ENCODE measurements at places on chromosomes 3 and 15.

GRCh38 chr3:70061096-70061495, 61.6 kb downstream of the SAMMSON start:
- DNase-seq: no peak

DNA sequence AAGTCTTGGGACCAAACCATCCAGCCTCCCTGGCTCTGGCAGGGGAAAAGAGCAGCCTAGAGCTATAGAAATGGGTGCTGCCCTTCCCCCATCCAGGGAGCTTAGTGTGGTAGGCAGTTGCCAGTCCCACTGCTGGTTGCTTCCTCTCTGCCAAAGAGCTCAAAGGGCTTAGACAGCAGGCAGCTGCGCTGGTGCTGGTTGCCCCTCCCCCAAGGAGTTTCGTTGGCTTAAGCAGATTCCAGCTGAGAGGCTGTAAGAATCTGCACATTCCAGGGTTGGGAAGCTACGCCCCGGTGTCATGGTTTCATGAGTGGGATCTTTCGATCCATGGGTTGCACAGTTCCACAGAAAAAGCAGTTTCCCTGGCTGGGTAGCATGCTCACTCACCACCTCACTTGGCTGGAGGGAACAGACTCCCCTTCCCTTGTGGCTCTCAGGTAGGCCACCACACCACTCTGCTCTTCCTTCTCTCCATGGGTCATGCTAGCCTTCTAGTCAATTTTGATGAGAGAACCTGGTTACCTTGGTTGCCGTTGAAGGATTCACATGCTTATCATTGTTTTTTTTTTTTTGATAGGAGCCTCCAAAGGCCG, 195.1 kb downstream of the EPHA6 start:
- peak; percentile 17 for DNase-seq

GRCh38 chr3:877001-877400, 215.8 kb upstream of the CNTN6 start:
- no peak for DNase-seq

GRCh38 chr3:134645515-134645914, 5.3 kb downstream of the KY start:
- DNase-seq: no peak

DNA sequence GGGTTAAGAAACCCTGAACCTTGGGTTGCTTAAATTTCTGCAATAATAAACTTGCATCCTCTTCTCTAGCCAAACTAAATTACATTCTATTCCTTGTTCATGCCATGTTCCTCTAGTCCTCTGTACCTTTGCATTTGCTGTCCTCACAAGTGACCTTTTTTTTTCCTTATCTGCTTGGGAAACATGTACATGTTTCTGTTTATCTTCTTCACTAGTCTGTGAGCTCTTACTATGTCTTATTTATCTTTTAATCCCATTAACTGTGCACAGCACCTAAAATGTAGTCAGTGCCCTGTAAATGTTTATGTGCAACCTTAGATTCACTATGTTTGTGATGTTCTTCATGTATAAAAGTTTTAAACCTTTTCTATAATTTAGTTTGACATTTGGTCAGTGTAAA, 61.9 kb downstream of the REC114 start:
- no peak for DNase-seq

GRCh38 chr15:30921781-30922479, 18.2 kb downstream of the FAN1 start:
- no peak for DNase-seq

- DNase-seq: no peak
Observed at GRCh38 chr15:43249699-43250203, 17.0 kb downstream of the TGM5 start.

- DNase-seq: no peak
Observed at GRCh38 chr3:132342183-132342582, 25.0 kb downstream of the ACP3 start.

DNA sequence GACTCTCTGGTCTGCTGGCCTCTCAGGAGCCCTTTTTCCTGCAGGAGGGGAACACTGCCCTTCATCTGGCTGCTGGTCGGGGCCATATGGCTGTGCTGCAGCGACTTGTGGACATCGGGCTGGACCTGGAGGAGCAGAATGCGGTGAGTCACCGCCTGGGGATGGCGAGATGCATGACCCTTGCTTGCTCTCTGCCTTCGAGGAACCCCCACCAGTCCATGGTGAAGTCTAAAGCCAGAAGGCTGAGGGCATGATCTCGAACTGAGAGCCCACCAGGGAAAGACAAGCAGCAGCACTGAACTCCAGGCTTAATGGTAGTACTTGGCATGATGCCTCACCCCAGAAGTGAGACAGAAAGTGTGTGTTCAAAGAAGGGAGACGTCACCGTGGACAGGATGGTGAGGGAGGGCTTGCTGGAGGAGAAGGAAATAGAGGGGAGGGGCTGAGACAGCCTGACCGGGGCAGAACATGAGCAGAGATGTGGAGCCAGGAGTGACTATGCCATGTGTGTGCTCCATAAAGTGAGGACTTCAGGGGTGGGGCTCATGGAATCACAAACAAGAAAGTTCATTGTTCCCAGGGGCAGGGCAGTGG, 19.2 kb downstream of the ANKDD1A start:
- no peak for DNase-seq

DNA sequence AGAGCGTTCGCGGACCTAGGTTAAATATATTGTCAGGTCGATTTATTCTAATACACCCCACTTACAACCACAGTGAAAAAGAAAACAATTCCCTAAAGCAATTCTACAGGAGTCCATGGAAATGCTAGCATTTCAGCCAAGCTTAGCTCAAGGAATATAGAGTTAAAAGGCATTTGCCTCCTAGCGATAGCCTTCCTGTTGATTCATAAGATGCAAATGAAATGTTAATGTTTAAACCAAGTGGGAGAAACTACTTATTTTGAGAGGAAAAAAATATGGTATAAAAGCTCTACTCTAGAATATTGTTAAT, 1.7 kb upstream of the ALCAM start:
- DNase-seq: no peak

- DNase-seq: no peak
Observed at GRCh38 chr3:140753865-140754754, 76.2 kb downstream of the TRIM42 start.

DNA sequence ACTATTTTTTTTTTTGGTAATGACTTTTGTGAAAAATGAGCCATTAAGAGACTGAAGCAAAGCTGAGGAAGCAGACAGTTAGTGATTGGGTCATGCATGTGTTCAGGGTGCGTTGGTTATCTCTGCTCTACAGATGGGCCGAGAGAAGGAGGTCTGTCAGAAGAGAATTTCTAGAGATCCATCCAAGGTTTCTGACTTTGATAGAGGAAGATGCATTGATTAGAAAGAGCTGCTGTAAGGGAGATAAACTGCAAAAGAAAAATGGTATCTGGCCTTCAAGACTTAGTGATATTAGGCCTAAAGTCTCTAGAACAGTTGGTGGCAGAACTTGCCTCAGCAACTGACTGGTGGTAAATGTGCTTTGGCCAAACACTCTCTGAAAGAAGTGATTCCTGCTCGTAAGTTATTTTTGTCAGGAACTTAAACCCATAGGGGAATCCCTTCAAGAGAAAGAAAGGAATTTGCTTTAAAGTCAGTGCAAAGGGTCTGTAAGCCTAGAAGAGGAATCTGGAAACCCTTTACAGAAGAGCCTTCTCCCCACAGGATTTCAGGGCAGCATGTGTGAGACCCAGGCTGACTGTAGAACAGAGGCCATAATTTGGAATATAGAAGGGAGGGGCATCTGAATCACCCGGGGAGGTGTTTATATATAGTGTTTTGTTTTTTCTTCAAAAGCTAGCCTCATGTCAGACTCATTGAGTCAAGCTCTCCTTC, 67.8 kb downstream of the OPA1 start:
- no peak for DNase-seq

DNA sequence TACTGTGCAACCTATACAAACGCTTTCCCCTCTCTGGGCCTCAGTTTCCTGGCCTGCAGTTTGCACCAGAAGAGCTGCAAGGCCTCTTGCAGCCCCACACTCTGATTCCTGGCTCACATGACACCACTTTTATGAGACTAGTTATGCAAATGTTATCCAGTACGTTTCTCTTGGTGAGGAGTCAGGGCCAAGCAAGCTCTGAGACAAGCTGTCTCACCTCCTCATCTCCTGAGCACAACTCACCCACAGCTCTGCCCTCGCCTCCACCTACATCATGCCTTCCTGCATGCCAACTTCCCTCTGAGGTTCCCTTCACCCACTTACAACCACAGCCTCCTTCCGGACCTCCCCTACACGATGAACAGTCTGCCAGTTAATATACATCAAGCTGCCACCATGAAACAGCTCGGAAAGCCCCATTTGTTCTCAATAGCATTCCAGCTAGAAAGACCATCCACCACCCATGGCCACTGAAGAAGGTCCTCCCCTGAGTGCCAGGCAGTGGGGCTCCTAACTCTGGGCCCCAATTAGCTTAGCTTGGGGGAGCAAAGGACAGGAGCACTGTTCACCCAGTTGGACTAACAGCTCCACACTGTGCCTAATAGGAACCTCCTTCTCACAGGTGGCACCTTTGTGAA, 25.0 kb downstream of the CRYGS start:
- DNase-seq: no peak

DNA sequence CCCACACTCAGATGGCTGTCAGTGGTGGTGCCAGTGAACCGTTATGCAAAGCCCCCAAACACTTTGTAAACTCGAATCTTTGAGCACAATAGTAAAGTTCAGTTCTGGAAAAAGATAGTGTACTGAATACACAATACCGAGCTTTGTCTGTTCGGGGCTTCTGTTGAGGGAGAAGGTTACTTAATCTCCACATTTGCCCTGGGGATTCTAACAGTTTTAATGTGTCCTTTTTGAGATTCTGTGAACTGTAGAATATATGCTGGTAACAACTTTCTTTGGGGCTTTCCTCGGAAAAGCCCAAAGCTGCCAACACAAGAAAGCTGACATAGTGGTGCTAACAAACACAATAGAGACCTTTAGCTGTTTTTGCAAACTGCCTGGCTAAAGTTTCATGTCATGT, 686.5 kb downstream of the ROBO1 start:
- DNase-seq: no peak

DNA sequence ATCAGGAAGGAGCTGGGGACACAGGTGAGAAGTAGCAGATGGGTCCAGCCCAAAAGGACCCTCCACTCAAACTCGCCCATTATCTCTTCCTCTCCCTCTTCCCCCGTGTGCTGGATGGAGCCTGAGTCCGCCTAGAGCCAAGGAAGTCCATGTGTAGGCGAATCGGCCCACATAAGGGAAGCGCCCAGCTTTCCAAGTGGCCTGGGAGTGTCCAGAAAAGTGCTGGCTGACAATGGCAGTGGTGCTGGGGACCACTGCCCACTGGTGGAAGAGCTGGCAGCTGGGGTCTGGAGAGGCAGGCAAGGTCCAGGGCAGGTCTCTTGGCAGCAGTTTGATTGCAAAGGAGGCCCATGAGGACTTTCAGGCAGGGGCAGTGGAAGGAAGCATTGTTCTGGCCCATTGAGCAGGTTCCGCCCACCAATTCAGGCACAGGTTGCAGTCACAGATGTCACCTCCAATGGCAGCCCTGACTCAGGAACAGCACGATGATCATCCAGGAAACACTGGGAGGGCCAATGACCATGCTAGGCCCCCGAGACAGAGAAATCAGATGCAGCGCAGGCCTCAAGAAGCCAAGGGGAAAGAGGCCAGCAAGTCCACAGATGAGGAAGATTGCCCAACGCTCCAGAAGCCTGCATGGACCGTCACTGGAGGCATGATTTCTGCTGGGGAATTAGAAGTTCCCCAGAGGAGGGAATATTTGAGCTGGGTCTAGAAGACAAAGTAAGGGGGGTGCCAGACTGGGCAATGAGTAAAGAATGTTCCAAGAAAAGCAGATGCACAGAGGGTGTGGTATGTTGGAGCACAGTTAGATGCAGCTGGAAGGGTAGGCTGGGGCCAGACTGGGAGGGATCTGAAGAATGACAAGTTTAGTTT, 3.0 kb downstream of the MFGE8 start:
- DNase-seq: no peak

GRCh38 chr3:119300991-119301391, 6.8 kb downstream of the ARHGAP31 start:
- DNase-seq: no peak

- no peak for DNase-seq
Observed at GRCh38 chr3:9201955-9202354, 47.5 kb downstream of the SRGAP3 start.

- DNase-seq: peak; percentile 30
Observed at GRCh38 chr15:59941612-59942011, 62.5 kb upstream of the FOXB1 start.

DNA sequence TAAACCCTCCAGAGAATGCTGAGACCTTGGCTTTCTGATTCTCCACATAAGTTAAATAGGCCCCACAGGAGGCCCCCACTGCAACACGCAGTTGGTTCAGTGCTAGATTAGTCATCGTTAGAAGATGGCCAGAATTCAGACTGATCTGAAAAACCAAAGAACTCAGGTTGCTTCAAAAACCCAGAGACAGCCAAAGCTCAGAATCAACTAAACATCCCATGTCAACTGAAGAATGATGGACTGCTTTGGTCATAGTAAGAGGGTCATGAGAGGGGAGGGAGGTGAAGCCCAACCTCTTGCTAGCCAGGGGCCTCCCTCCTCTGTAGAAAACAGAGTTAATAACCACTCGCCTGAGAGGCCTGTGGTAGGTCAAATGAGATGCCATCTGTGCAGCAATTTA, 93.1 kb downstream of the AKAP13 start:
- DNase-seq: no peak

- DNase-seq: no peak
Observed at GRCh38 chr3:145411605-145412004, 749.4 kb downstream of the PLOD2 start.

- no peak for DNase-seq
Observed at GRCh38 chr3:83842511-83842910, 1116.3 kb upstream of the CADM2 start.

DNA sequence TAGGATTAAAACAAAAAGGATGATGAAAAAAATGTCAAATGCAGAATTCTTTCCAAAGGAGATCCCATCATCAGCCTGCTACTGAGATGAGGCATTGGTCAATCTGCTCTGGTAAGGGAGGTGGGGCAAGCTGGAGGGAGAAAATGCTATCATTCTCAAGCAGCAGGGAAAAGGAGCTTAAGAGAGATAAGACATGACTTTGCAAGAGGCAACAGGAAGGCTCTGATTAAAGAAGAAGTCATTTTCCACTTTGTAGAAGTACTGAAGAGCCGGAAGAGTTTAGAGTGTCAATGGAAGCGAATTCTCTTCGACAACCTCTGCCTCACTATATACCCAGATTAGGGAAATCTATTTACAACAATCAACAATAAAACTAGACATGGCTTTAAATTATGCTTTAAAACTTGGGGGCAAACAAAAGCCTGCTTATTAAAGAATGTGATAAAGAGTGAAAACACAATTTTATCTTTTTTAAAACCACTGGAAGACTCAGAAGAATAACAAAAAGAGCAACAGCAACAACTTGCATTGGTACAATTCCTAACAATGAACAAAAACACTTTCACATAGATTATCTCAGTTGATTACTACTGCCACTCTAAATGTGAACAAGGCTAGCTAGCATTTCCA, 81.8 kb upstream of the NANOGP8 start:
- DNase-seq: no peak

DNA sequence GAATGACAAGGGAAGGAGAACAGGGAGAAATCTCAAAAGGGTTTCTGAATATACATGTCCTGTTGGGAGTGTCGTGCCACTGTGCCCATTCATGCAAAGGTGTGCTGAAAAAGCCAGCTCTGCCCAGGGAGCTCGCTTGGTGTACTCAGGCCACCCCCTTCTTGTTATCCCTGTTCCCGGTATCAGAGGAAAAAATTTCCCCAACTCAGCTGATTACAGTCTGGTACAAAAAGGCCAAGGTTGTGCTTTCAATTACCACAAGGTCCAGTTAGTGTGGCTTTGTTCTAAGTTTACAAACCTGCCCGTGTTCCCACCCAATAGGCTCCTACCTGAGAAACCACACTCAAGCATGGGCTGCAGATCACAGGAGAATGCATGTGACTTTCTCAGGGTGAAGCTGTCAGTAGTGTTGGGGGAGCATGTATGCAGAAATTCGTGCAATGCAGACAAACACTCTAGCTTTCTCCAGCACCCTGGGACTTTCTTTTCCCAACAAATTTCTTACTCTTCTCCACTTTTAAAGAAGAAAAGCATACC, 648.5 kb downstream of the NR2F2 start:
- DNase-seq: no peak
